IMR-90 (cell line): ENCODE measurements at places on chromosomes 6 and 20. TPM values are rescaled to one million over a fixed set of nuclear protein-coding genes. Genes with fewer than 3 reads are reported as not detected.

GRCh38 chr20:54566031-54566688 lies 90.8 kb downstream of the DOK5 start:
- no peak for DNase-seq

GRCh38 chr20:4920131-4920530 lies 81.2 kb downstream of the SLC23A2 start:
- DNase-seq, result no peak

- DNase-seq, result no peak
Observed at GRCh38 chr20:14444106-14444505, 106.7 kb upstream of the FLRT3 start.

MAPK13 gene
- 1.9 and 2.0 TPM in 2 replicates for total RNA-seq

F13A1 gene
- not detected in 2 replicates for total RNA-seq
